Right ventricle myocardium inferior (tissue), 1 donor: ENCODE measurements at places on chromosomes 12 and 14. TPM values are rescaled to one million over a fixed set of nuclear protein-coding genes. Genes with fewer than 3 reads are reported as not detected.

KRT5 gene
- total RNA-seq = 0.16 TPM

DNAH10 gene
- total RNA-seq = 0.22 TPM

PTPN6 gene
- 9.1 TPM for total RNA-seq

ALKBH2 gene
- 7.7 TPM for total RNA-seq

IL31 gene
- total RNA-seq = not detected

TCTN2 gene
- 3.3 TPM for total RNA-seq

RAP1B gene
- 51.8 TPM for total RNA-seq

LRIG3 gene
- 3.8 TPM for total RNA-seq

ASPG gene
- total RNA-seq = 27.5 TPM

SLC39A5 gene
- total RNA-seq = not detected

FAR2 gene
- 4.1 TPM for total RNA-seq

SYCP3 gene
- not detected for total RNA-seq

LAG3 gene
- 0.24 TPM for total RNA-seq

RPS6KL1 gene
- total RNA-seq = 19.1 TPM

AQP2 gene
- not detected for total RNA-seq

CLEC1B gene
- total RNA-seq = not detected

CCDC88C gene
- 3.6 TPM for total RNA-seq

PRIMA1 gene
- total RNA-seq = 10.3 TPM

RTN1 gene
- 1.6 TPM for total RNA-seq

SLC7A7 gene
- 5.8 TPM for total RNA-seq

ASB8 gene
- total RNA-seq = 80.7 TPM

NKX2-1 gene
- not detected for total RNA-seq

FOXG1 gene
- total RNA-seq = not detected

AVPR1A gene
- total RNA-seq = 2.1 TPM

HSPB8 gene
- 572 TPM for total RNA-seq

CLMN gene
- 7.6 TPM for total RNA-seq

ITGA7 gene
- 479 TPM for total RNA-seq

CLEC7A gene
- total RNA-seq = 3.1 TPM
